Neuronal stem cell (in vitro differentiated cells): ENCODE measurements at places on chromosomes 3 and 15.

GRCh38 chr15:46709460-46710083 is 1007.7 kb upstream of the SEMA6D start:
- no peak for DNase-seq

DNA sequence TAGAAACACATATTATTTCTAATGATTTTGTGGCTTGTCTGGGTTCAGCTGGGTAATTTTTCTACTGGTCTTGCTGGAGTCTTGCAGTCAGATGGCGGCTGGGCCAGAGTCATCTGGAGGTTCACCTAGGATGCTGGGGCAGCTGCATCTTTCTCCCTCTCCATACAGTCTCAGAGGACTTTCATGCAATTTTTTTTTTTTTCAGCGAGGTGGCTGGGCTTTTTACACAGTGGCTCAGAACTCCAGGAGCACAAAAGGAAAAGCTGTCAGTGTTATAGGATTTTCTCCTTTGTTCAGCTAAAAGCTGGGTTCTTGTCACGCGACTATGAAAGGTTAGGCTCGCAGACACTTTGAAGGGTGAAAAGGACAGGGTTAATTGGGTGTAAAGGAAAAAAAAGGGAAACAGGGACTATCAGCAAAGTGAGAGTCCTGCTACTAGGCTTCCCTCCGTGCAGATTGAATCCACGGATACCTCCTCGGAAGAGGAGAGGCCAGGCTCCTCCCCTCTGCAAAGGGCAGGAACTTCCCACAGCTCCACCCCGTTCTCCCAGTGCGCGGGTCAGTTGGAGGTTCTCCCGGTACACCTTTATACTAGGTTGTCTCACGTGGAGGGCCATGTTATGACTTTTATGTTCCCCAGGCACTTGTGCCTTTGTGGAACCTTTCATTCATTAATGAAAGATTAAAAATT is 44.3 kb downstream of the ADGRG7 start:
- DNase-seq = peak; percentile 24

DNA sequence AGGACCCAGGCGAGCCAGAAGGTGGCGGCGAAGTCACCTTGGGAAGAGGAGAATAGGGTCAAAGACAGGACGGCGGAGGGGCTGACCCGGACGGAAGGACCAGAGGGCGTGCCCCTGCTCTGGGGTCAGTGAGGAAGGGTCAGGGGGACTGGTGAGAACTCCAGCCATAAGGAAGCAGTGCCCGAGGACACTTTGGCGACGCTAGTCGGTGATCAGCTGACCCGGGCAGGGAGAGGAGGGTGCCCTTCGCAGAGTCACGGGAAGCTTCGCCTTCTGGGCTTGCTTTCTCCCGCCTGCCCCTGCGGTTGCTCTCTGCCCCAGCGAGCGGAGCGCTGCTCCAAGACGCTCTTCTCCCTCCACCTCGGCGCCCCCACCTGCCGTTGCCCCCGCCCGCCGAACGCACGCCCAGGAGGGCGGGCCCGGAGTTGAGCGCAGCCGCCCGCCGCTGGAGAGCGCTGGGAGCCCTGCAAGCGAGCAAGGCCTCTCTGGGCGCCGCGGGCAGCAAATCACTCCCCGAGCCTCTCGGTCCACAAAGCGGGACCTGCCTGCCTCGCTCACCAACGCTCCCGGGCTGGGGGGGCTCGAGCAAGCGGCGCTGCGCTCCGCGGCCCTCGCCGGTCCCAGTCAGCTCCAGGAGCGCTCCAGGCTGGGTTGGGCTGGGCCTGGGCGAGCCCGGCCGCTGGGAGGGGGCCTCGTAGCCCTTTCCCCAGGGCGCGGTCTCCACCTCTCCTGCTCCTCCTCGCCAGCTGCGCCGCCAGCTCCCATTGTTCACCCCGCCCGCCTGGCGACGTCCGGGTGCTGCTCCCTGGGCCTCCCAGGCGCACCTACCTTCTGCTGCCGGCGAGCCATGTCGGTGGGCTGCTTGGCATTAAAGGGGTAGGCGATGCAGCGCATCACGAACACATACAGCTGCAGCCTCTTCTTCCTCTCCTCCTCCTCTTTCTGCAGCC is 1.2 kb downstream of the CADPS start:
- peak; percentile 74 for DNase-seq

DNA sequence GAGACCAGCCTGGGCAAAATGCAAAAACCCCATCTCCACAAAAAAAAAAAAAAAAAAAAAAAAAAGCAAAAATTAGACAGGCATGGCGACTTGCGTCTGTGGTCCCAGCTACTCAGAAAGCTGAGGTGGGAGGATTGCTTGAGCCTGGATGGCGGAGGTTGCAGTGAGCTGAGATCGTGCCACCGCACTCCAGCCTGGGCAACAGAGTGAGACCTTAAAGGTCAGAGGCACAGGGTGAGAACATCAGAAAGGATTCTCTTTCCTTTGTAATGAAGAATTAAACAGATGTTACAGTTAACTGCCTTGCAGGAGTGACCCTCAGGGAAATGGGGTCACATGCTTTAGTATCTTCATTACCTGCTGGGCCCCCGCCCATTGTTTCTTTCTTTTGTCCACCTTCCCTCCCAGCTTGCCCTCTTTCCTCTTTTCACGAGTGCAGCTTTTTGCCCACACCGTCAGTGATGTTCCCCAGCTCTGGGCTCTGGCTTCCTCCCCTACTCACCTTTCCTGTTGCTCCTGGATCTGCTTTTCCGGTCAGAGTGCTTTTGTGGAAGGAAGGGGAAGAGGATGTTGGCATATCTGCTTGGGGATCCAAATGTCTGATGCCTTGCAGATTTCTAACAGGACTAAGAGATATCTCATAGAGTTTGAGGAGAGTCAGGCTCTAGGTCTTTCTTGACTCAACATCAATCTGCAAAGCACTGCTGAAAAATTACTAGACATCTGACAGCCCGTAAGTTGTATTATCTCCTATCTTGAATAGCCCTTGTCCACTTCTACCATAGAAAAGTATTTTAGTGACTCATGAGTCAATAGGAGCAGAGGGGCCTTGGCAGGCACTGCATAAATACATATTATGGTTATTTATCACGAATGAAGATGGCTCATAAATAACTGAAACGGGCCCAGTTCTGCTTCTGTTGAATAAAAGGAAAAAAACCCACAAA is 35.6 kb upstream of the NDUFB4 start:
- no peak for DNase-seq

DNA sequence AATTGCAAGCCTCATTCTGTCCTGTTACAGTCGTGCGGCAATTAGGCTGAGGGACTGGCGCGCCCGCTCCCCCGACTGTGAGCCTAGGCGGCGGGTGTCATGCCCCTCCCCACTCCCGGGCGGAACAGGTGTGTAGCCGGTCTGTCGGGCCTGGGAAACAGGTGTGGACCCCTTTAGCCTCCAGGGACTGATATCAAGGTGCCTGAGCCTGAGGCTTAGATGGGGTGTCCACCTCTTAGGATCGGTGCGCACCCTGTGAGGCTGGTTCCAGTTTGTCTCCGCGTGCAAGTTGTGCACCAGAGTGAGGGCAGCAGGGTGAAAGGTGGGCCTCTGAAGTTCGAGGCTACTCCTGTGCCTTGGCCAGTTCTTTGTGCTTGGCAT is 686 bp downstream of the VPS8 start:
- DNase-seq = no peak

DNA sequence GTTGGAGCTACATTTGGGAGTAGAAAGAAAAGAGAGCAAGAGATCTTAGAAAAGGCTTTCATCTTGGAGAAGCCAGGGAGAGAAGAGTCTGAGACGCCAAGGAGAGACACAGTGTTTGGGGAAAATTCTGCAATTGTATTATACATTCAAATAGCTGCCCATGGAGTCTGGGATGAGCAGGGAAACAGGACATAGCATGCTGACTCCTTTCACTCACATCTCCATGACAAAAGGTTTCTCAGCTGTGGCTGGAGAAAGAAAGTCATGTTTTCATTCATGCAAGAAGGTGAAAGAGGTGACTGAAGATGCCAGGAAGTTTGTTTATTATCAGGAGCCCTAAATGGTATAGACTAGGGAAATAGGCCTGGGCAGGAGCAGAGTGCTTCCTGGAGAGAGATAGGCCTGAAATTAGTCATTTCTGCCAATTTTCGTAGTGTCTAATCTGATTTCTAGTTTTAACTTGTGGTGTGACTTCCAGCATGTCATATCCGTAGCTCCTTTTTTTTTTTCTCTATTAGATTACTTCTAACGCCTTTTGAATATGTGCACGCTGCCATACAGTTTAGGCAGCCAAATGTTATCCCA is 34.1 kb downstream of the ACP3 start:
- DNase-seq = no peak

DNA sequence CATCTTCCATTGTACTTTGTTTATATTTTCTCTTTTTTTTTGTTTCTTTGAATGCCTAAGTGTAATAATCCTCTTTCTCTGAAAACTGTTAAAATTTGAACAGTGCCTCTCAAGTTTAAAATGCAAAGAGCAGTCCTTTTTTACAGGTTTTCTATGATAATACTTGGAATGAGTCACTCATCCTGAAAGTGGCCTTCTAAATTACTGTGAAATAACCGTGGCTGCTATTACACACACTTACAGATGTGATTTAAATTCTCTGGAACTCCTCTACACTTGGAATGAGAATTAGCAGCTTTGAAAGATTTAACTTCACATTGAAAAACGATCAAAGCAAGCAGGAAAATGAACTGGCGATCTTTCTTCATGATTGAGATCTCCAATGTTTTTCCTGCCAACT is 105.9 kb downstream of the ROBO1 start:
- no peak for DNase-seq

DNA sequence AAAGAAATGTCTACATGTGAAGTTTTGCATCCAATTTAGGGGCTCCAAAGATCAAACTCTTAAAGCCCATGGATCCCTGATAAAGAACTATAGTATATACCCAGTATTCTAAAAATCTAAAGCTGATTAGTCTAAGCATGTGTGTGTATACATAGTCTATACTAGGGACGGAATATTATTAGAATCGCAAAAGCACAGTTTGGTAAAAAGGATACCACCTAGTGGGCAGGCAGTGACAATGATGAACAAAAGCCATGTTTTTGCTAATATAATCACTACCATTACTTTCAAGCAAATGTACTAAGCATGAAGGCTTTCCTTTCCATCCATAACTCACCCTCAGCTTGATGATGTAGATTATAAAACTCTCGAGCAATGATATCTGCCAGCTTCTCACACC is 16.5 kb downstream of the POLQ start:
- DNase-seq = no peak

DNA sequence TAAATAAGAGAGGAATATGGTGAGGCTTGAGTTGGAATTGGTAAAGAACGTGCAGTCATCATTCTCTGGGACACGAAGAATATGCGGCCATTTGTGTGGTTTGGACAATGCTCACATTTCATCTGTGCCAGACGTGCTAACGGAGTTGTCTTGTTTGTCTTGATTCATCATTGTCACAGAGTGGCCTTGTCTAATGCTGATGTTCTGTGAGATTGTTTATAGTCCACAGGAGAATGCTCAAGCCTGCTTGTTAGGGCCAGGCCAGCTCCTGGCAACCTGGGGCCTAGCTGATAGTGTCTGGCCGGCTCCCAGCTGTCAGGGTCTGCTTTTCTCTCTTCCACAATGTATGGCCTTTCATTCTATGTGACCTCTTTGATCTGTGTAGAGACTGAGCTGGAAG is 384.7 kb downstream of the EDEM1 start:
- DNase-seq = no peak

GRCh38 chr3:25191673-25192072 is 236.4 kb upstream of the RARB start:
- DNase-seq = no peak

GRCh38 chr3:187738071-187738330 is 7.3 kb downstream of the BCL6 start:
- no peak for DNase-seq

- no peak for DNase-seq
Measured at GRCh38 chr3:178202194-178202593, 334.0 kb upstream of the KCNMB2 start.

GRCh38 chr3:187062526-187063177 is 76.6 kb downstream of the RPL39L start:
- DNase-seq = no peak

DNA sequence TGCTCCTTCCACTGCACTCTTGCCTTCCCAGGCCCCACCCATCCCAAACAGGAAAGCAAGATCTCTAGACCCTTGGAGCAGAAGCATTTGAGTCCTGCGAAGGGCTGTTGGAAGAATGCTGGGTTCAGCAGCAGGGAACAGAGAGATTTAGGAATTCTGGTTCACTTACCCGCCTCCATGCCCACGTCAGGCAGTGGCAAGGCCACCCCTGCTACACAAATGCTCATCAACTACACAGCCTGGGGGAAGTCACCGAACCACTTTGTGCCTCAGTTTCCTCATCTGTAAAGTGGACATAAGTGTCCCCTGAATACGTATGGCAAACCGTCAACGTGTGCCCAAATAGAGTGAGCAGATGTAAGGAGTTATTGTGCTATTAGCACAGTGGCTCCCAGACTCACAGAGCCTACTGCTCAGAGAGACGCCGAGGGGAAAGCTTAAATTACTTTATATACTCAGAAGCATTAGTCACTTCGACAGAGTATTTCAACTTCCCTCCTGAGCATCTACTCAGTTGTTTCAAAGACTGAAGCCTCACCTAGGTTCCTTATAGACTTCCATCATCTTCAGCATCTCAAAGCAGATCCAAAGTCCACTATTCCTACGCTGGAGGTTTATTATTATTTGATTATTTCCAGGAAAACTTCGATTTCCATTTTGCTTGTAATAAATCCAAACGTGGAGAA is 905 bp downstream of the HOMER2 start:
- DNase-seq = no peak

DNA sequence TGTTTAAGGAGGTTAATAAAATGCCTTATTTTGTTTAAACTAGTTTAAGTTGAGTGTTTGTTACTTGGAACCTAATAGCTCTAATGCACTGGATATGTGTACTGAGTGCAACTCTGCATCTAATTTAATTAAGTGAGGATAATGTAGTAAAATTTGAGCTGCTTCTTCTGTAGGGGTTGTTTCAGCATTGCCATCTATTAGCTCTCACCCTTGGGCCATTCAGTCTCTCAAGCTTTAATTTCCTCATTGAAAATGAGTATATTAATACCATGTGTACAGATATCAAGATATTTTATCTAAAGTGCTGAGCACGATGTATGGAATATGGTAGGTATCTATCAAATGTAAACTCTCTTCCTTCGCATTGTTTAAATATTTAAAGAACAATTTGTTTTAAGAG is 375.7 kb upstream of the LRRC3B start:
- DNase-seq = no peak

DNA sequence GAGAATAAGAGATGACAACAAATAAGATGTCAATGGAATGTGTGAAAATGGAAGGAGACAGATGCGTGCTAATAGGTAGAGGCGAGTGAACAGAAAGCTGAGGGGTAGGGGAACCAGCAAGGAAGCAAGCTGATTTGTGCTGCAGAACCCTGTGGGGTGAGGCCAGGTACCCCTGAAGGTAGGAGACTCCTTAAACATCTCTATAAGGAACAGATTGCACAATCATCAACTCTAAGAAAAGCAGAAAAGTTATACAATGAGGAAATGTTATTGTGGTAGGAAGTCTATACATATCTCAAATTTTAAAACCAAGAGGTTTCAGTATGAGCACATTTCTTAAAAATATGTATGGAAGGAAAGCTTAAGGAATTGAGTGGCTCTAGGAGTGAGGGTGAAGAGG is 315.0 kb upstream of the TPM1 start:
- DNase-seq = no peak

DNA sequence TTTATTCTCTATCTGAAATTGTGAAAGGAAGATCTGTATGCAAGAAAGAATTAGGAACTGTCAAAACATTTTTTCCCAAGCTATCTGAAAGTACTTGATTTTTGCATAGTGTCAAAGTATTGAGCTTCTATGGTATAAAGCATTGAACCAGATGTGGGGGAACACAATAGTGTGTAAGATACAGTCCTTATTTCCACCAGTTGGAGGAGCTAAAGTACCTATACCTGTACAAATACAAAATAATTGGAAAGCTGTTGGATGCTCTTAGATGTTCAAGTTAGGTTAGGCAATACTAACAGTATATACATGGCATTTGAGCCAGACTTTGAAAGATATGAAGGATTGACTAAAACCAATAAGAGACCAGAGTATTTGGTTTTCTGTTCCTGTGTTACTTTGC is 148.4 kb downstream of the B3GALNT1 start:
- no peak for DNase-seq
